Stimulated activated CD4-positive, alpha-beta T cell treated with anti-CD3 and anti-CD28 coated beads, Interleukin-15, amount 100 ng/mL, for 1 hour (primary cell): ENCODE measurements at places on chromosomes 6 and 20.

DNA sequence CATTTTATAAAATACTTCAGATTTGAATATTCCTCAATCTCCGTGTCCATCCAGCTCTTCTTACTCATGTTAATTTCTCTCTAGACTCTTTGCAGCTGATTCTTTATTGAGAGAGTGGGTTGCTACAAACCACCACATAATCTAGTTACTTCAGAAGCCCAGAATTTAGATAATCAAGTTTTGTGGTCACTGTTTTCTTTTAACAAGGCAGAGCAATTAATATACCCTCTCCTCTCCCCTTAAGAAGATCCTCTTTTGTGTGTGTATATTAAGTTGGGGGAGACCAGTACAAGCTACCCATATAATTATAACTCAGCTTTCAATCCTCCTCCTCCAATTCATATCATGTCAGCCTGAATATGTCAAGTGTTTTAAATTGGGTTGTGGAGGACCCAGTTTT, 95.1 kb downstream of the IRAK1BP1 start:
- no peak for DNase-seq

DNA sequence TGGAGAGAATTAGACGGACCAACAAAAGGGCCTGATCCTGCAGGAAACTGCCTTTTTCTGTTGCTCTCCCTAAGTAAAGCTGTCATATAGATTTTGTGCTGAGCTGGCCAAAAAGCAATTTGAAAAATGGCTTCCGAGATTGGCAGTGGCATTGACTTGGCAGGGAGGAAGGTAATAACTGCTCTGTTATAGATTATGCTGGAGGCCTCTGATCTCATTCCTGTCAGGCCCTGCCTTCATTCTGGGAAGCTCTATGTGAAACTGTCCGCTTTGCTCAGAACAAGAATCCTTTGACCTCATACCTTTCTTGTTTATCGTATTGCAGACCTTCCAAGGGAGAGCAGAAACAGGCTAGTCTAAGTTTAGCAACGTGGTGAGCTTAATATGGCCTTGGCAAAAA, 234.4 kb downstream of the PHACTR1 start:
- DNase-seq, result no peak

DNA sequence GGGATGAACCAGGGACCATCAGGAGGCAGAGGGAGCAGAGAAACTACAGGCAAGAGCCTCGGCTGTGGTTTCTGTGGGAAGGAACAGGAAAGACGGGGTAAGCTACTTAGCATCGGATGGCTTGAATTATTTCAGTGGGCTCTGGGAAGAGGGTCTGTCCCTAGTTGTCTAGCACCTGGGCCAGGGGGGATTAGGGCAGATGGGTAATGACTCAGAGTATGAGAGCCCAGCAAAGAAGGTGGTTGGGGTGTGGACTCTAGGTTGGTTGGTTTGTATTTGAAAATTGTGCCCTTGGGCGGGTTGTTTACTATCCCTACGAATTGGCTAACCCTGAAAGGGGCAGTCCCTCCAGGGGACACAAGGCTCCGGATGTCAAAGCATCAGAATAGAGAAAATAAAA, 148.5 kb upstream of the TAB2 start:
- DNase-seq, result no peak

- no peak for DNase-seq
Measured at GRCh38 chr6:83096791-83097190, 29.3 kb downstream of the DOP1A start.
